ENCODE measurements at places on chromosomes 7 and 10.

- no peak for DNase-seq
These were observed 53.4 kb downstream of the FOXL3 start for GRCh38 chr7:343227-343822.

DNA sequence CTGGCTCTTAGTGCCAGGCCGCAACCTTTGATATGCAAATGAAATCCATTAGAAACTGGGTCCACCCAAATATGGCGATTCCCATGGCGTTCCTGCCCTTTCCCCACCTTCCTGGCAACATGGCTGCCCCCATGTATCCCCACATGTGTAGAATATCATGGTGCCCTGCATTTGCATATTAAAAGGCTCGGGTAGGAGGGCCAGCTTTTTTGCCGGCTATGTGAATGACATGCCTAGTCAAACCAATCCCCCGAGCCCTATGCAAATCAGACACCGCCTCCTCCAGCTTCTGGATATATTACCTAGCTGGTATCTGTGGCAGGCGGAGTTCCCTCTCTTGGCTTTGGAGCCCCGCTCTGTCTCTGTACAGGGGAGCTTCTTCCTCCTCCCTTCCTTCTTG is 18.3 kb downstream of the MMS19 start:
- DNase-seq = no peak

DNA sequence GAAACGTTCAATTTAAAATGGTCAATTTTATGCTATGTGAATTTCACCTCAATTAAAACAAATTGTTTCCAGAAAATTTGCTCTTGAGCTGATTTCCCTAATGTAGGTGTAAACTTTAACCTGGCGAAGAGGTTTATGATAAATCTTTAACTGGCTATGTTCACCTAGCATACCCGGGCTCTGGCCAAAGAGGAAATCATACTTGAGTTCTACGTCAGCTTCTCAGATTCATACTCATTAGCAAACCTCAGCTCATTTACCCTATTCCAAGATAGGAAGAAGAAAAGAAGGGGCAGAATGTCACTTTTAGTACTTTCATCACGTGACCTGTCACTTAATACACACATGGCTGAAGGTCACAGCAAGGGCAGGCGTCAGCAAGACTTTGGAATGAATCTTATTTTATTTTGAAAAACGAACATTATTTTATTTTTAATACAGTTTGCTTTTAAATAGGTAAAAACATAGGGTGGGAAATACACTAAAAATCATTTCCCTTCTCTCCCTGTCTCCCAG is 97.0 kb downstream of the ABLIM1 start:
- no peak for DNase-seq

- no peak for DNase-seq
These were observed 36.0 kb upstream of the DLD start for GRCh38 chr7:107854989-107855388.

DNA sequence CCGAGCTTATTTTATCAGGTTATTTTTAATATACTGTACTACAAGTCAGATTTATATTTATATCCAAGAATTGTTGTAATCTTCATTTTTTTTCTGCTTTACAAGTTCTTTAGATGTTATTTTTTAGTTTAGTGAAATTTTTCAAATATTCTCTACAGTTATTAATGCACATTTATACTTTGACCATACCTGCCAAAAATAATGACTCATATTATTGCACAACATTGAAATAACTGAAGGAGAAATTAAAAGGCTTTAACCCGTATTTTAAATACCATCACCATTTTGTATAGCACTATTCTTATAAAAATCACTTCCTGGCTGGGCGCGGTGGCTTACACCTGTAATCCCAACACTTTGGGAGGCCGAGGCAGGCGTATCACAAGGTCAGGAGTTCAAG is 278.5 kb downstream of the BICC1 start:
- no peak for DNase-seq

DNA sequence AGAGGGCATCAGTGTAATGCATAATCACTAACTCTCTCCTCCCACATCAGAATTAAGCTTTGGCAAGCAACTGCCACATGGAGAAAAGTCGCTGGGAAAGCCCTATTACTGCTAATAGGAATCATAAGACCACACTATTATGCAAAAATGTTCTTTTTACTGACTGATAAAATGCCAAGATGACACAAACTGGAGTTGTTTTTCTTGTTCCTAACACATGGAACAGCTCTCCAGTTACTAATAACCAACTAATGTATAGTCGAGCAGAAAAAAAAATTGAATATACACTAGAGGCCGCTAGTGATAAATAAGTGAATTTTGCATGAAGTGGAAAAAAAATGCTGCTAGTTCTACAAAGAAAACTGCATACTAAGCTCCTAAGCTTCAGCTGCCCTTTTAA is 165.6 kb downstream of the TPK1 start:
- no peak for DNase-seq

DNA sequence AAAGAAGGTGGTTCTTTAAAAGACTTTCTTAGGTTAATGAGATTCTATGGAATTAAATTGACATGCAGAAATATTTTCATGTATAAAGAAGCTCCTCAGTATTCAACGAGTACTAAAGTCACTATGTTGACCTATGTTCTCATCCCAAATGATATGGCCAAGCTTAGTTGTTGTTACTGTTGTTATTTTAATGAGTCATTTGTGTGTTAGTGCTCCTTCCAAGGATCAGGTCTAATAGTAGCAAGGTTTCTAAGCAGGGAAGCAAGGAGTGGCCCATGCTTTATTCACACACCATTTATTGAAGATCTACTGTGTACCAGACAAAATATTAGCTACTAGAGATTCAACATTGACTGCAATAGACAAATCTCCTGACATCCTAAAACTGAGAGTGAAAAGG is 41.9 kb downstream of the LRRN3 start:
- DNase-seq = no peak

DNA sequence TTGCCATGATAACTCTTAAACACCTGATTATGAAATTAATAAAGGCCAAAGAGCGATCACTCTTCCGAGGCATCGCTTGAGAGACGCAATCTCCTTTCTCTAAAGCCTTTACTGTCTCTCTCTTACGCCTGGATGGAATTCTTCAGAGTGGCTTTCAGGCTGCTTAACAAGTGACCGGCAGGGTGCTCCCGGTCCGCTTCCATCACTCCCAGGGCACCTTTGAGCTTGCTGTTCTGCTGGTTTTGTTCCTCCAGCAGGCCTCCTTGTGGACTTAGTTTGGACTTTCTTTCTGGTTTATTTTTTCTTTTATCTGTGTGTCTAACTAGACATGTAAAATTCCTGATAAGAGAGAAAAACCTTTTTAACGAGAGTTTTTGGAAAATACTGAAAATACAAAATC is 60.9 kb downstream of the MRPL32 start:
- DNase-seq = no peak

- DNase-seq = no peak
These were observed 11.5 kb upstream of the LIPA start for GRCh38 chr10:89263091-89263490.

DNA sequence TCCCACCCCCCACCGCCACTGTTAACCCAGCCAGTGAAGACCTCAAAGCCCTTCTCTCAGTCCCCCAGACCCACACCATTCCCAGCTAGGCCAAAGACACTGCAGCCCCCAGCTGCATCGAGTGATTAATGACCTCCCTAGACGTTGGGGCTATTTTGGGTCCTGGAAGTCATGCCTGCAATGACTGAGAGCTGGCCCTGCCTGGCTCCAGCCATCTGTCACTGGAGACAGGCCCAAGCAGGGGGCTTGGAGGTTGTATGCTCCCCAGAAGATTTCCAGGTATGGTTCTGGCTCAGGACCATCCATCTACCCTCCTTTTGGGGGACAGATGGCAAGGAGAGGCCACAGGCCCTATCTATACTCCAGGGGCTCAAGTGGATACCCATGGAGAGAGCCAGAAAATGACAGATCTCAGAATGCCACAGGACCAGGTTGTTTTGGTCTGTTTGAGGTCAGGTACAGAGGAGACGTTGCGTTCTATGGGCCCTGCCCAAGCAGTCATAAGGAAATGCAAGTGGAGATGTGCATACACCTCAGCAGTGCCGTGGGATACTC is 5.1 kb downstream of the KCNIP2 start:
- no peak for DNase-seq

- no peak for DNase-seq
These were observed 201.4 kb downstream of the TNS3 start for GRCh38 chr7:47380325-47381133.

DNA sequence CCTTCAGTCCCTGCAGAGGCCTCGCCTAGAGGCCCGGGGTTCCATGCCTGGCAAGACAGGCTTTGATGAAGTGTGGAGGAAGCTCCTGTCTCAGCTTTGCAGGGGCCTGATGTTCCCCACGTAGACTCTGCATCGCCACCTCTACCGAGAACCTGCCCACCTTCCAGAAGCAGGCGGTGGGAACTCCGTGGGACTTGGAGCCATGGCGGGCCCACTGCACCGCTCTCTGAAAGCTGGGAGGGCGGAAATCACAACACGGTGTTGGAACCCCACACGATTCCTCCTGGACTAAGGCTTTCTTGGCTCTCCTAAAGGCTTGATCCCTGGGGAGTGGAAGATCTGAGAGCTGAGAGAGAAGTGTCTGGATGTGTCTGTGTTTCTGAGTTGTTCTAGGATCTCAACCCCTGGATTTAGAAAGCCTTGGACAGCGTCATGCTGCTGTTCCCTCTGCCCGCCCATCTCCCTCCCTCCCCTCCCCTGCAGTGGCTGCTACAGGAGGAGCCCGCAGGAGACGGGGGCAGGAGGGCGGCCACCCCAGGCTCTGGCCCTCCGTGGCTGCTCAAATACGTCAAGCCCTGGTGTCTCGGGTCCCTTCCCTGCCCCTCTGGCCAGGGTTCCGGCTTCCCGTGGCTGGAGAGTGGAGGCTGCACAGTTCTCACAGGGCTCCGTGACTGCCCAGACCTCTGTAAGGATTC is 79.7 kb downstream of the VIPR2 start:
- no peak for DNase-seq

DNA sequence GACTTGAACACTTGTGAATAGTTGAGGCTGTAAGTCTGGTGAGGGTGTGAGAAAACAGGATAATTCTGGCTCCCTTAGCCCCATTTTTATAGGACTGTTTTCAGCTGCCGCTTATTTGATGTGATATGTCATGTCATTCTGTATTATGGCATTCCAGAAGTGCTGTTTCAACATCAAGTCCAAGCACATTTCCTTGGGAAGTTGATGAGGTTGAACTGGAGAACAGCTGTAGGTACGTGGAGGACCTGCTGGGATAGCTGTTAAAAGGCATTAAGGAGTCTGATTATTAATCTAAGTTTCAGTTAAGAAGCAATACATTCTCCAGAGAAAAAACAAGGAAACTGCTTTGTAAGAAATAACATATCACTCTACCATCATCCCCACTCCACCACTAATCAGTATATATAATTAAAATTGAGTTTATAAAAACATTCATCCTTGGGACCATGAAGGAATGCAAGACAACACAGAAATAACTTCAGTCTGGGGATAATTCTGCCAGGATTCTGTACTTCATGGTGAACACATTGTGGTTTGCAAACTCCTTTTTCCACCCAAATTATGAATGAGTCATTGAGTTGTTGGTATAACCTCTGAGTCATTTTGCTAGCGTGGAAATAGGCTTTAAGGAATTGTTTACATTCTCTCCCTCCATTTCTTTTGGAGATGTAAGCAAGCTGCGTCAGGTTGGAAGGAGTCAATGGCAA is 39.9 kb upstream of the TMEM229A start:
- DNase-seq = no peak

DNA sequence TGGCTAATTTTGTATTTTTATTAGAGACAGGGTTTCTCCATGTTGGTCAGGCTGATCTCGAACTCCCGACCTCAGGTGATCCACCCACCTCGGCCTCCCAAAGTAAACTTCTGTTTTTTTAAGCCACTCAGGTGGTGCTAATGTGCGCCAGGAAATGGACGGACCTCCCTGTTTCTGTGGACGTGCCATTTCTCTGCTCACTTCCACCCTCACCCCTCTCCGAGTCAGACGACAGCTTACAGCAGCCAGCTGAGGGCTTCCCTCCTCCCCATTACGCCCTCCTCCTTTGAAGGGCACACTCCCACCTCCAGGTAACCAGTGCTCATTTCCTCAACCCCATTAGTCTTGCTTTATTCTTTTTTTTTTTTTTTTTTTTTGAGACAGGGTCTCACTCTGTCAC is 41.7 kb upstream of the EZH2 start:
- DNase-seq = no peak

- DNase-seq = no peak
These were observed 15.9 kb downstream of the BZW2 start for GRCh38 chr7:16661924-16662323.

- DNase-seq = no peak
These were observed 742.3 kb downstream of the TYW1 start for GRCh38 chr7:67738958-67739357.

DNA sequence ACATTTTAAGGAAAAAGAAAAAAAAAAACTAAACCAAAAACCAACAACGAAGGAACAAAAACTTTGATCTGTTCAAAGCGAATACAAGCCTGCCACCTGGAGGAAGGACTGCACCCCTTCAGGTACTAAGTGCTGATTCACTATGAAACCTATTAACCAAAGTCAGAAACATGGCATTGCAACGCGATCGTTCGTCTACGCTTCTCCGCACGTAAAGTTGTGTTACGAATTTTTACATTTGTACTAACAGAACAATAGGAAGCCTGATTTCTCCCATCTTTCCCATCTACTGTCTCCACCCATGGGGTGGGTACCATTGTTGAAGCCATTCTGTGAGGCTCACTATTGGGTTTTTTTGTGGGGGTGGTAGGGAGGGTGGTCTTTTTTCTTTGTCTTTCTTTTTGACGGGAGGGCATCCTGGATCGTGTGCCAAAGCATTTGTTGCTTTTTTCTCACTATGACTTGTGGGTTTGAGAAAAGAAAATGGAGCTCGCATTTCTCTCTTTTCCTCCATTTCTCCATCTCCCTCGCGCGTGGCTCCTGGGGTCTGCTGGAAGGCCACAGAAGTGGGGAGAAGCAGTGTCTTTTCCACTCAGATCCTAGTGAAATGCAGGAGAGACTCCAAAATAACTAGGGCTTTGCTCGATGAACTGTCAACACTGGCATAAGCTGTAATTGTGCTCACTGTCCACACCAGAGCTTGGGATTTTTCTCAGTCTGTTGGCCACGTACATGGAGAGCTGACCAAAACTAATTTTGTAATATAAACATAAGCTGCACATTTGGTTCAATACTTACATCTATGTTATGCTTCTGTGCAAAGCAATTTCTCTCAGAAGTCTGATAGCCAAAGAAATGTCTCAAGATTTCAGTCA is 100.9 kb upstream of the YAE1 start:
- no peak for DNase-seq

DNA sequence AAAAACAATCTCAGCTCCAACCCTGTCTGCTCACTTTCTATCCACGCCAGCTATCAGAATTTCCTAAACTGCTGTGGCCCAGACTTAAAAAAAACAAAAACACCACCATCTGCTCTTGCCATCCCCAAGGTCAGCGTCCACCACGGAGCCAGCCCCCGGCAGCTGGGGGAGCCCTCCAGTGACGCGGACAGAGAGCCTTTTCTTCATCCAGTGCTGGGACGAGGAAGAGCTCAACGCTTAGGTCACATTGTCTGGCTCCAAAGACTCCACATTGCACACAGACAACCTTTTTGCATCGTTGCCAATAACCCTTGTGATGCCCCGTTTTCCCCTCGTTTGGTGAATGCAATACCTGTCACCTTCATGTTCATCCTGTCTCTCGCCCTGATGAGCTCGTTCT is 67.4 kb upstream of the GNA12 start:
- no peak for DNase-seq
